T-helper 17 cell (primary cell): ENCODE measurements at places on chromosomes 7 and 10.

DNA sequence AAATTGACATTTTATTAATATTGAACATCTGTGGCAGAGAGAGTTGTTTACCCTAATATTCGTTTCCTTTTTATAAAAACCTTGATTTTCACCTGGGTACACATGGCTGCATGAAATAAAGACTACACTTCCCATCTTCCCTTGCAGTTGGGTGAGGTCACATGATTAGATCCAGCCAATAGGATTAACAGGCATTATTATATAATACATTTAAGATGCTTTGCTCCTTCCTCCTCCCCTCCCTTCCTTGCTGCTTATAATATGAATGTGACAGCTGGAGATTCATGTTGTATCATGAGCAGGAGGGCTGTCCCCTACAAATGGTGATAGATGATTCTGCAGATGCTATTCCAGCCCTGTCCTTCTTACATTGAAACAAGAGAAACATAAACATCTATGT is 146.6 kb downstream of the SH2D4B start:
- no peak for DNase-seq

DNA sequence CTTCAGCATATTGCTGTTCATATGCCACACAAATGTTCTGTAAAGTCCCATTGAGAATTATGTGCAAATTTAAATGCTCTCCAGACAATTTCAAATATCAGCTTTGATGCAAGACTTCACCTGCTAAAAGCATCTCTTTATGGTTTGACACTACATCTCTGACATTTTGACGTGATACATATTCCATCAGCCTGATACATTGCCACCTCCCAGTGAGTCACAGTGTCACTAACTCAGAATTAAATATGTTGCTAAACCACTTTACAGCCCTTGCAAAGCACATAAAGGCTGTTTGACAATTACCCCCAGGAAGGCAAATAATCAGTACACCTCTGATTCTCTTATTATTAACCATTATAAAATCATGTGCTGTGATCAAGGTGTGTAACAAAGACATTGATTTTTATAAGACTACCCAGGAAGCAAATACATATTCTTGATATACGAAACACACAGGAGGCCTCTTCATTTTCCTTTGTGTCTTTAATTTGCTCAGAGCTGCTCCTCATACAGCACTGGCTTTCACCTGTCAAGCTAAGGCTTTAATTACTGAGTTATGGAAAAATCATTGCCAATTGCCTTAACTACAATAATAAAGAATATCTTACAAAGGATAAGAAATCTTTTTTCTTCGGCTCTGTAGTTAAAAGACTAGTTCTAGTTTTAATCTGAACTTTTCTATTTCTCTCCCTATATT is 547.5 kb upstream of the C7orf33 start:
- no peak for DNase-seq

DNA sequence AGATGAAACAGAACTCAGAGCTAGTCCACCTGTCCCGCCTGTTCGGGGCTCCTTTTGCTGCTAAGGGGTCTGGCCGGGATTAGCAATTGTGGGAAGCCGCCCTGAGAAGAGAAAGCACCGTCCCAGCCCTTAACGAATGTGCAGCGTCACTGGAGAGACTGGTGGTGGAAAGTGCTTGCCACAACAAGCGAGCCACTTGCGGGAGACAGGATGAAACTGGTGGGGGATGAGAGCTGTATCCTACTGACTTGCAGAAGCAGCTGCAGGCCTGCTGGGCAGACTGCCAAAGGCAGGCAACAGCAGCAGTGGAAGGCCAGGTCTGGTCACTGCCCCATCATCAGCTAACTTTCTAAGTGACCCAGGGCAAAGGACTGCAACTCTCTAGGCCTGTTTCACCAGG is 95.4 kb downstream of the FAM53B start:
- no peak for DNase-seq

- no peak for DNase-seq
Observed at GRCh38 chr7:27189295-27189996, 4.4 kb upstream of the HOXA11 start.

GRCh38 chr7:151851782-151852181 is 25.1 kb downstream of the PRKAG2 start:
- no peak for DNase-seq

- no peak for DNase-seq
Observed at GRCh38 chr10:91010952-91011351, 90.1 kb upstream of the ANKRD1 start.

GRCh38 chr10:7157091-7157490 is 253.7 kb downstream of the SFMBT2 start:
- DNase-seq: no peak

DNA sequence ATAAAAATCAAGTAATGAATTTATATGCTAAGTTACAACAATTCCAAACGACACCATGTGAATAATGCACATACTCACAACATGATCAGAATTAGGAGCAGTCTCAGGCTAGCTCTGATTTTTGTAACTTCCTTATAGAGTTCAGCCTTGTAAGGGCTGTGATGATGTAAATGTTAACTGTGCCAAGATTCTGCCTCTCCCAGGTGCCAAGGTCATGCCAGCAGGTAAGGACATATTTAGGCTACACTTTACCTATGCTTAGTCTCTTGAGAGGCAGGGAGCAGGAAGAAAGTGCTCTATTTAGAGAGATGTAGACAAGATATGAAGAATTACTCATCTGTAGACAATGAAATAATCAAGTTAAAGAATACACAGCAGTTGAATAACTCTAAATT is 53.6 kb upstream of the AGR3 start:
- DNase-seq: no peak

DNA sequence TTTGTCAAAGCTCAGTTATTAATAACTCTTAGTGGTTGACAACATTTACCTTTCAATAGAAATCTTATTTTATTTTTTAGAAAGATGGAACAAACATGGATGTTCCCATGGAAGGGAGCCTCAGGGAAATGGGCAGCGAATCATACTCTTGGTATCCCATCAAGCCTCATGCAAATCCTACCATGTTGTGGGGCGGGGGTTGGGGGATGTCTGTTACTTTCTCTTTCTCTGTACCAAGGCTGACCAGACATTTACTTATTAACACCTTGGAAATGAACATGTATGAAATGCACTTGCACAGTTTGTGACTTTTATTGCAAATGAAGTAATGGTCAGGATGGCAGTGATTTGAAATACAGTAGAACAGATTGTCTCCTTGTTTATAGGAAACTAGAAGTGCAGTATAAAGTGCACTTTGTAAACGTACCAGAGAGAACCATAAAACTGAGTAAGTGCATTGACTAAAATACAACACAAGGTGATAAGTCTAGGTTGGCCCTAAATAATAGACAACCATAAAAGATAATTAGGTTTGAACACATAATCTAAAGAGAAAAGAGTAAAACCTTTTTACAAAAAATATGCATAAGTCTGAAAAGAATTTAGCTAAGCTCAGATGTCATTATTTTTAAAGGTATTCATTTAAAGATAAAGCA is 32.4 kb downstream of the SEMA3D start:
- no peak for DNase-seq

DNA sequence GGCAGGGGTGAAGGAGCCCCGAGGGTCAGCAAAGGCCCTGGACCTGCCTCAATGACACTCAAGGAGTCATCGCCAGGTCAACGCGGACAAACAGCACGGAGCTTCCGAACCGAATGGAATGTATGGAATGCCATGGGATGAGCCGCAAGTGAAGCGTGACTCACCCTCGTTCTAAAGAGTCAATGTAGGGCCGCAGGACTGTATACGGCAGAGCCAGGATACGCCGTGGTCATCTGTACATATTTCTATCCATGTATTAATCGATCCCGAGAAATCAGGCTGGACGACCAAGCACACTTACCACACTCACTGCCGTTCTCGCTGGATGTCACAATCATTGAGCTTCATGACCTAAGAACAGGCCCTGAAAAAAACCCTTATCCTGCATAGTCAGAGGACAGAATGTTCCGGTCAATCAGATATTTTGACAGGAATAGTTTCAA is 4.3 kb downstream of the SNX8 start:
- DNase-seq: no peak

GRCh38 chr10:132163278-132163765 is 23.4 kb upstream of the DPYSL4 start:
- peak; percentile 41 for DNase-seq

- no peak for DNase-seq
Observed at GRCh38 chr7:14962778-14963177, 60.2 kb upstream of the DGKB start.

DNA sequence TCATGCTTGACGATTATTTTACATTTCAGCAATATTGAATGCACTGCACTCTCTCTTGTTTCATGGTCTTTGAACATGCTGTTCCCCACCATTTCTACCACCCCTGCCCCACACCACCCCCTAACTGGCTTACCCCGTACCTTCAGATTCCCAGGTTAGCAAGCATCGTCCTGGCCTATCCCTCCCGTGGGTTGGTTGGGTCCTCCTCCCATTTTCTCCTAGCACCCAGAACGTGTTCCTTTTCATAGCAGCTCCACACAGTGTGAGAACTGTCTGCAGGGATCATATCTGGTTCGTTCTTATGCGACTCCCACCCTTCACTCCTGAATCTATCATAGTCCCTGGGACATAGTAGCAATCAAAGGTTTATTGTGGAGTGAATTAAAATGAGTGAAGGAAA is 48.6 kb downstream of the C10orf90 start:
- no peak for DNase-seq

- DNase-seq: no peak
Observed at GRCh38 chr7:69780379-69780778, 182.1 kb downstream of the AUTS2 start.

- DNase-seq: no peak
Observed at GRCh38 chr10:71873582-71874211, 22.6 kb upstream of the PSAP start.

- no peak for DNase-seq
Observed at GRCh38 chr7:158312789-158313188, 274.8 kb downstream of the PTPRN2 start.

DNA sequence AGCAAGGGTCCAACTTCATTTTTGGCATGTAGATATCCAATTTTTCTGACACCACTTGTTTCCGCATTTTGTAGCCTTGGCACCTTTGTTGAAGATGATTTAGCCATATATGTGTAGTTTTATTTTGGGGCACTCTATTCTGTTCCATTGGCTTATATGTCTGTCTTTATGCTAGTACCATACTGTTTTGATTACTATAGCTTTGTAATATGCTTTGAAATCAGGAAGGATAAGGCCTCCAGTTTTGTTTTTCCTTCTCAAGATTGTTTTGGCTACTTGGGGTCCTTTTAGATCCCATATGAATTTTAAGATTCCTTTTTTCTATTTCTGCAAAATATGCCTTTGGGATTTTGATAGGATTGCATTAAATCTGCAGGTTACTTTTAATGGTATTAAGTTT is 9.5 kb upstream of the BTBD16 start:
- no peak for DNase-seq

DNA sequence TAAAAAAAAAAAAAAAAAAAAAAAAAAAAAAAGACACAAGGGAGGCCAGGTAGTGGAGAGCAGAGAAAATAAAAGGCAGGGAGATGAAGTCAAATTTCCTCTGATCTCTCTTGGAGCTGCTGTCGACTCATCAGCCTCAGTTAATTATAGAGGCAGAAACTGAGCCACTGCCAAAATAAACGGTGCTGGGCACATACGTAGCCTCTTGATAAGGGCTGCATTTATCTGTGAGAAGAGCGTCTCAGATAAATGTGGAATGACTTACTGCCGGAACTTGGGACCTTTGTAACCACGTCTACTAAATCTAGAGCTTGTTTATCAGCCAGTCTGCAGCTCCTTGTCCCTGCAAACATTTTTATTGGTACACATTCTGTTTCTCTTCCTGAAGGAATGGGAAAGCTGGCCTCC is 162.3 kb downstream of the BAMBI start:
- DNase-seq: no peak

- no peak for DNase-seq
Observed at GRCh38 chr10:60662917-60663614, 115.2 kb upstream of the CDK1 start.

GRCh38 chr10:120735773-120736371 is 115.3 kb upstream of the WDR11 start:
- DNase-seq: no peak

- DNase-seq: no peak
Observed at GRCh38 chr10:34206078-34206934, 608.8 kb downstream of the PARD3 start.

DNA sequence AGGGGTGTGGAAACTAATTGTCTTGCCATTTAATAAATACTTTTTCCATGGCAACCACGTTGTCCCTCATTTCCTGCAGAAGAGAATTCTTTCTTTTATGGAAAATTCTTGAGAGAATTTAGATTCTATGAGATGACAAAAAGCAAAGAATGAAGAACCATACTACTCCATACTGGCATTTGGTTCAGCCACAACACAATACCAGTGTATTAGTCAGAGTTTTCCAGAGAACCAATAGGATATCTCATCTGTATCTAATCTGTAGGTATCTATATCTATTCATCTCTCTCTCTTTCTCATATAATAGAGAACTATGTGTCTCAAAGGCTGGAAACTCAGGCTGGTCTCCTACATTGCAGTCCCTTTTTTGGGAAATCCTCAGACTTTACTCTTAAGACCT is 44.6 kb upstream of the NAMPT start:
- DNase-seq: no peak

GRCh38 chr10:45302573-45302972 is 12.8 kb downstream of the OR13A1 start:
- DNase-seq: no peak

- DNase-seq: no peak
Observed at GRCh38 chr7:83648464-83649241, at the start of gene SEMA3E. SEMA3E (minus strand) TSS chr7:83649139.

GRCh38 chr10:130121486-130122079 is 11.0 kb upstream of the C10orf143 start:
- DNase-seq: no peak

DNA sequence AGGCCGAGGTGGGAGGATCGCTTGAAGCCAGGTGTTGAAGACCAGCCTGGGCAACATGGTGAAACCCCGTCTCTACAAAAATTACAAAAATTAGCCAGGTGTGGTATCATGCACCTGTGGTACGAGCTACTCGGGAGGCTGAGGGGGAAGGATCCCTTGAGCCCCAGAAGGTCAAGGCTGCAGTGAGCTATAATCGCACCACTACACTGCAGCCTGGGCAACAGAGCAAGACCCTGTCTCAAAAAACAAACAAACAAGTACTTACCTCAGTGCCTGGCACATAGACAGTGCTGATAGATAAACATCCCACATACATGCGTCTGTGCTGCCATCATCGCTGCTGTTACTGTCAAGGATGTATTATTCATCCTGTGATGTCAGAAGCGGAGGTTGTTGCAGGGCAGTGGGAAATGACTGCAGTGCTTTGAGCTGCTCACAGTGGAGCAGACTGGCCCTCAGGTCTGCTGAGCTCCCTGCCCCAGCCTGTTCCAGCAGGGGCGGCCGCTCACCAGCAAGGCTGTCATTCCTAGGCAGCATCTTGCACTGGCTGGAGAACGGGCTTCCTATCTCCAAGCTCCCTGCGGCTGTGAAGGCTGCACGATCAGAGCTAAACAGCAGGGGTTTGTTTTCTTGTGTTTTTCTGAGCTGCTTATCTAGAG is 18.6 kb downstream of the FOXK1 start:
- no peak for DNase-seq

- DNase-seq: no peak
Observed at GRCh38 chr7:36057323-36057722, 95.7 kb upstream of the EEPD1 start.

DNA sequence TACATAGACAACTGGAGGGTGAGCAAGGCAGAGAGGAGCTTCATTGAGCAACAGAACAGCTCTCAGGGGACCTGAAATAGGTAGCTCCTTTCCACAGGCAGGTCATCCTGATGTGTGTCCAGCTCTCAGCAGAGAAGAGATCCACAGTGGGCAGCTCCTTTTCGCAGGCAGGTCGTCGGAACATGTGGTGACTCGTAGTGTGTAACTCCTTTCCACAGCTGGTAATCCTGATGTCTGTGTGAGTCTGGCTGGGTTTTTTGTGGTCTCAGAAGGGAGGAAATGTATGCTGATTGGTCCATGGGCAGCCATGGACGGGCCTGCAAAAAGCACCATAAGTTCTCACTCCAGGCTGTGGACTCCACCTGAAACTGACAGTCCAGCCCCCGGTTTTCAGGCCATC is 24.4 kb upstream of the TES start:
- no peak for DNase-seq
